ENCODE measurements at places on chromosomes 2 and 18.

- no peak for DNase-seq
These were observed 357.0 kb upstream of the FANCL start for GRCh38 chr2:58598171-58598570.

- peak; percentile 100 for DNase-seq
These were observed 18.4 kb downstream of the ATOH8 start for GRCh38 chr2:85772019-85772745.

DNA sequence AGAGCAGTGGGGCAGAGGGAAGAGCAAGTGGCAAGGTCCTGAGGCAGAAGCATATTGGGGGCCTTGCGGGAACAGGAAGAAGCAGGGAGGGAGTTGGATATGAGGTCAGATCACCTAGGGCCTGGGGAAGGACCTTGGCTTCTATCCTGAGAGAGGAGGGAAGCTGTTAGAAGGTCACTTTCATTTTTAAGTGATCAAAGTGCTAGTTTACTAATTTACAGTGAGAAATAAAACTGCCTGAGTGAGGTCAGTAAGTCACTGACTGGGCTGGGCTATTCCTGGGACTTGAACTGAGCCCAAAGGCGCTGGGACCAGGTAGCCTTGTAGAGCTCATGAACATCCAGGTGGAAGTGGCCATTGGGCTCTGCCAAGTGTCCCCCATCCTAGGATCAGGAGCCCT lies 76.6 kb upstream of the B3GNT7 start:
- DNase-seq, result no peak

GRCh38 chr2:220310451-220310861 lies 683.0 kb downstream of the SLC4A3 start:
- DNase-seq, result no peak

- DNase-seq, result no peak
These were observed 162.5 kb upstream of the TMEFF2 start for GRCh38 chr2:192357217-192357616.

GRCh38 chr2:61887717-61888266 lies 664 bp downstream of the CCT4 start:
- no peak for DNase-seq

- DNase-seq, result no peak
These were observed 800.9 kb downstream of the LRP1B start for GRCh38 chr2:141329964-141330363.

GRCh38 chr18:61169386-61169785 lies 163.8 kb upstream of the CDH20 start:
- no peak for DNase-seq

DNA sequence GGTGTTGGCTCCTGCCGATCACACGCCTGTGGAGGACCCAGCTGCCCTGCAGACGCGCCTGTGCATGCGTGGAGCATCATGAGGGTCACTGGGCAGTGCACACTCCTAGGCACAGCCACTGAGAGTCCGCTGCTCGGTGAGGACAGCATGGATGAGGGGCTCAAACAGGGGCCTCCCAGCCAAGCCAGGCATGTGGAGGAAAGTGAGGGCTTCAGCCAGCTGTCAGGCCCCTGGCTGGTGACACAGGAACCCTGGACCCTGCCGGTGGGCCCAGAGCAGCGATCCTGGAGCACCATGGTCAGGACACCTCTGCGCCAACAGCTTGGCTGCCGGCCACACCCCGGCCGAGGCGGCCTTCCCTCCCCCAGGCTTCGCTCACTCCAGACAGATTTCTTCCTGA lies 171.2 kb downstream of the RTP5 start:
- DNase-seq, result no peak

DNA sequence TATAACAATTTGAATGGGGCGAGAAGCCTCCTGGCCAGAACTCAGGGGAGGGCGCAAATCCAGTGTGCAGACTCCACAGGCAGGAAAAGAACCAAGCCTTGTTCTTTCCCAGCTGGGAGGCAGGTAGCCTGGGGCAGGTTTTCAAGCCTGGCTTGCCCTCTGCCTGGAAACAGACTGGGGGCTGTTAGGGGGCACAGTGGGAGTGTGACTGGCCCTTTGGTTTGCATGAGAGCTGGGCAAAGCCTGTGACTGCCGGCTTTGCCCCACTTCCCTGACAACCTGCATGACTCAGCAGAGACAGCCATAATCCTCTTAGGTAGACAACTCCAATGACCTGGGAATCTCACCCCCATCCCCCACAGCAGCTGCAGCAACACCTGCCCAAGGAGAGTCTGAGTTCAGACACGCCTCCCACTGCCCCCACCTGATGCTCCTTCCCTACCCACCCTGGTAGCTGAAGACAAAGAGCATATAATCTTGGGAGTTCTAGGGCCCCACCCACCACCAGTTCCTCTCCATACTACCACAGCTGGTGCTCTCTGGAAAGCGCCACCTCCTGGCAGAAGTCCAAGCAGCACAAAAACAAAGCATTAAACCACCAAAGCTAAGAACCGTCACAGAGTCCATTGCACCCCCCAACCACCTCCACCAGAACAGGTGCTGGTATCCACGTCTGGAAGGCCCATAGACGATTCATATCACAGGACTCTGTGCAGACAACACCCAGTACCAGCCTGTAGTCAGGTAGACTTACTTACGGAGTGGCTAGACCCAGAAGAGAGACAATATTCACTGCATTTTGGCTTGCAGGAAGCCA lies 402.5 kb downstream of the STK39 start:
- DNase-seq, result no peak

- no peak for DNase-seq
These were observed 27.8 kb downstream of the SPIRE1 start for GRCh38 chr18:12630136-12630535.

GRCh38 chr2:210633699-210634098 lies 77.3 kb downstream of the CPS1 start:
- DNase-seq, result no peak

DNA sequence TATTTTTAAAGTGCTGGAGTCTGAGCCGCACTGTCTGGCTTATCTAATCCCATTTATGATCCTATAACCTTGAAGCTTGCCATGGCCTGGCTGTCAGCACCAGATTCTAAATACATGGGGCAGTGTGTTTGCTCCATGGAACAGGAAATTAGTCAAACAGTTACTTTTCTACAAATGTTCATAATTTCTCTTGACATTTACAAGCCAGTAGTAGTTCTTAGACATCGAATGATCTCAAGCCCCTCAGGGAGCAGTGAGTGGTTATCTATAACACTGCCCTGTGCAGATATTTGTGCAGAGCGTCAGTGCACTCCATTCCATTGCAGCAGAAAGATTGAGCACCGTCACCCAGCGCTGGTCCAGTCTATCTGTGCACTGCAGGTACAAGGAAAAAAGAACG lies 205.2 kb downstream of the AGPS start:
- no peak for DNase-seq

GRCh38 chr2:28506112-28506910 lies 10.5 kb downstream of the PLB1 start:
- DNase-seq, result no peak

DNA sequence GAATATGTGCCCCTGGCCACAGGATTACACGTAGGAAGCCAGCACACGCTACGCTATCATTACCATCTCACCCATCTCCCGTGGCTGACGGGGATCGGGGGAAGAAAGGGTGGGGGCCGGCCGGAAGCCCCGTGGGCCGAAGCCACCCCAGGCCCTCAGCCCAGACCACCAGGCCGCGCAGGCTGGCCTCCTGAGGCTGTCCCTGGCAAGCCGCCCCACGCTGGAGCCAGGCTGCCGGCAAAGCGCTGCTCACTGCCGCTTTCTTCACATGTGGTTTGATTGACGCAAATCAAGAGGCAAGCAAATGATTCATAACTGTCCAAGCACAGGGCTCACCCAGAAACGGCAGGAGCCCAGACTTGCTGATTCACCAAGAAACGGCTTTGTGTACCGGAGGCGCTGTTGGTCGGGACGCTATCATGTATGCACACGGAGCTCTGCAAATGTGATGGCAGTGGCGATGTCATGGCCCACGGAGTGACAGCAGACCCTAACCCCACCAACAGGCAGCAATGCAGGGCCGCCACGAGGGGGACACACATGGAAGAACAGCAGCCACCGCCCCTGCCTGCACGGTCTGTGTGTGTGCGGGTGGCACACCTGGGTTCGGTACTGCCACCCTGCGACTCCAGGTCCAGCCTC lies 125.7 kb downstream of the HDAC4 start:
- DNase-seq, result peak; percentile 78

- no peak for DNase-seq
These were observed 39.8 kb upstream of the C2orf15 start for GRCh38 chr2:99101697-99102096.

- no peak for DNase-seq
These were observed 72.3 kb upstream of the ITGA4 start for GRCh38 chr2:181384923-181385322.

DNA sequence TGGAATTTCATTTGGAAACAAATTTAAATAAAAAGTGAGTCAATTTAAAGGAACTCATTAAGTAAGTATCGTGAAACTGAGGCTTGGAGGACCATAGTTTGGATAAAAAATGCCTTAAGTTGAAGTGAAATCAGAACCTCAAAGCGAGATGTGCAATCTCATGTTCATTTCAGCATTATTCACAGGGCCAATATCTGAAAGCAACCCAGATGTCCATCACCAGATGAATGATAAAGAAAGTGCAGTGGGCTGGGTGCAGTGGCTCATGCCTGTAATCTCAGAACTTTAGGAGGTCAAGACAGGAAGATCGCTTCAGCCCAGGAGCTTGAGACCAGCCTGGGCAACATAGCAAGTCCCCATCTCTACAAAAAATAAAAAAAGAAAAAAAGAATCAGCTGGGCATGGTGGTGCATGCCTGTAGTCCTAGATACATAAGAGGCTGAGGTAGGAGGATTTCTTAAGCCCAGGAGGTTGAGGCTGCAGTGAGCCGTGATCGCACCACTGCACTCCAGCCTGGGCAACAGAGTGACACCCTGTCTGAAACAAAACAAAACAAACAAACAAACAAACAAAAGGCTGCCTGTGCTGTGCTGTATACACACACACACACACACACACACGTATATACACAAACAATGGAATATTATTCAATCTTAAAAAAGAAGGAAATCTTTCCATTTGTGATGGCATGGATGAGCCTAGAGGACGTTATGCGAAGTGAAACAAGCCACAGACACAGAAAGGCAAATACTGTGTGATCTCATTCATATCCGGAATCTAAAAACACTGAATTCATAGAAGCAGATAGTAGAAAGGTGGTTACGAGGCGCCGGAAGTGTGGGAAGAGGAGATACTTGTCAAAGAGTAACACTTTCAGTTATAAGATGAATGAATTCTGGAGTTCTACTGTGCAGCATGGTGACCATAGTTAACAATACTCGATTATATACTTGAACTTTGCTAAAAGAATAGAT lies 14.5 kb downstream of the SH3RF3 start:
- DNase-seq, result no peak

DNA sequence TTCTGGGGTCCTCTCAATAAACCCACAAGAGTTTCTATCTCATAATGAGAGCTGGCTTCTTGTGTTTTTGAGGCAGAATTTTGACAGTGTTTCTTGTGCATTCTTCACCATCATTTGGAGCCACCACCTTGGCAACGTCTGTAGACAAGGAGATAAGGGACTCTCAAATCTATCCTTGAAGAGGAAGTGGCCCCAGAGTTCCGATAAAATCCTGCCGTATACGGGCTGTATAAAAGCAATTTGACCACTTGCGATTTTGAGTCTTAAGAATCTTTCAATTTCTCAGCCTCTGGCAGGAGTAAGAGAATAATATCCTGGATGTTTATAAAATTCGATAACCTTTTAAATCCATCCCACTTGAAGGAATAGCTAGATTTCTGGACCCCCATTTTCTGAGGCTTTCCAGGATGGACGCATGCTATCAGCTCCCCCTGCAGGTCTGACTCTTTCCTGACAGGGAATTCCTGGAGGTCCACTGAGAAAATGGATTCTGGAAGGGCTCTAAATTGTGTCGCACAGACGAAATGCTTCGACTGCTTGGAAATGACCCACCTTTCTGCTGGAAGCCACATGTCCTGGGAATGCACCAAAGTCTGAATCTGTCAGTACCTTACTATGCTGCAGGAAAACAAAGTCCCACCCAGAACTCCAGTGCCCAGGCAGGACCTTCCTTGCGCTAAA lies 54.1 kb downstream of the E2F6 start:
- no peak for DNase-seq

DNA sequence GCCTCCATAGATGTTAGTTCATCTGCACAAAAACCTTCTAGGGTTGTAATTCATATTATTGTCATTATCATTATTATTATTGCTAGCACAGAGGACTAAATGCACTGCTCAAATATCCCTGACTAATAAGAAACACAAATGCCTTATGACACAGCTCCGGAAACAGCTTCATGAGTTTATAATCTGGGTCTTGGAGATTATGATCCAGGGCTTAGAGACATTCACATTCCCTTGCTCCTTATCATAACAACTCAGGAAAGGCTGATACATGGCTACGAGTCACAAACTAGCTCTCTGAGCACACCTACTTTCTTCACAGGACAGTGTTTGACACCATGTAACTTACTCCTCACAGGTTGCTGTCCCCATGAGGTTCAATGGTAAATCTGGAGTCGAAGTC lies 102.2 kb upstream of the TTC39C start:
- DNase-seq, result no peak

DNA sequence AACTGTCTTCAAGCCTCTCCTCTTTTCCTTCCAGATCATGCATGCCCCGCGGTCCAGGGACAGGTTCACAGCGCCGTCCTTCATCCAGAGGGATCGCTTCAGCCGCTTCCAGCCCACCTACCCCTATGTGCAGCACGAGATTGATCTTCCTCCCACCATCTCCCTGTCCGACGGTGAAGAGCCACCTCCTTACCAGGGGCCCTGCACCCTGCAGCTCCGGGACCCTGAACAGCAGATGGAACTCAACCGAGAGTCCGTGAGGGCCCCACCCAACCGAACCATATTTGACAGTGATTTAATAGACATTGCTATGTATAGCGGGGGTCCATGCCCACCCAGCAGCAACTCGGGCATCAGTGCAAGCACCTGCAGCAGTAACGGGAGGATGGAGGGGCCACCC lies 81.3 kb downstream of the FAM210A start:
- DNase-seq, result no peak

- DNase-seq, result no peak
These were observed 44.7 kb downstream of the CMPK2 start for GRCh38 chr2:6820903-6821584.

DNA sequence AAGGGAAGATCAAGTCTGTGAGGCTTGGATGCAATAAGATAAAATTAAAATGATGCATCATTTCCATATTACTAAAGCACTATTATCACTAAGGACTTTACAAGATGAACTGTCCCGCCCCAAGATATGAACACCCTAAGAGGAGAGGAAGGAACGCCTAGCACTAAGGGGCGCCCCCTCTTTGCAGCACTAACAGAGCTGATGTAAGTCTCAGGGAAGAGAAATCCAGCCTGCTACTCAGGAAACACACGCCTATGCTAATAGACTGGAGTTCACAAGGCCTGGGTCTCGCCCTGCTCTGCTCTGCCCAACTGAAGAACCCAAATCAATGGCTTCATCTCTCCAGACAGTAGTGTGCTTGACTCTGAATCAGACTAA lies 6.1 kb downstream of the INO80C start:
- DNase-seq, result no peak

- no peak for DNase-seq
These were observed 60.6 kb upstream of the ATP8B1 start for GRCh38 chr18:57863706-57864105.

- no peak for DNase-seq
These were observed 110.5 kb downstream of the ACKR3 start for GRCh38 chr2:236679884-236680860.

GRCh38 chr2:165691615-165692014 lies 102.4 kb downstream of the GALNT3 start:
- no peak for DNase-seq
